ENCODE measurements at places on chromosomes 1 and 21.
A peak's percentile ranks its signal among the peaks of the same experiment; 100 is the strongest.

GRCh38 chr21:26499495-26499894 lies 73.6 kb downstream of the CYYR1 start:
- DNase-seq = no peak

- no peak for DNase-seq
Observed at GRCh38 chr1:245094954-245095353, 59.8 kb upstream of the KIF26B start.

- DNase-seq = no peak
Observed at GRCh38 chr21:34916446-34916845, 132.7 kb downstream of the RUNX1 start.

DNA sequence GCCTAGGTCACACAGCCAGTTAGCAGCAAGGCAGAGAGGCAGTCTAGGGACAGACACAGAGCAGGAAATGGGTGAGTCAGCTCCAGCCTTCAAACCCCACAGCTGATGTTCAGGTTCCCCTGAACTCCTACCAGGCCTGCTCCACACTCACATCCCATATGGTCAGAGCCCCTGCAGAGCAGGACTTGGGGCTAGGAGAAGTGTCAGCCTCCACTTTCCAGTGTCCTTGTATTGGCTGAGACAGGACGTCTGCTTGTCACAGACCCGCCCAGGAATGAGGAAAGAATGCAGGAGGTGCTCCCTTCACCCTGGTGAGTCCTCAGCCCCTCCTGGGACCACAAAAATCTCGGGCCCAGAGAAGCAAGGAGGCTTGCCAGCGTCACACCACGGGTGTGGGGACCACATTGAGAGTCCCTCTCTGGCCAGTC lies 92.5 kb downstream of the LACTBL1 start:
- DNase-seq = no peak

- no peak for DNase-seq
Observed at GRCh38 chr21:15408089-15408488, 321.7 kb upstream of the USP25 start.

DNA sequence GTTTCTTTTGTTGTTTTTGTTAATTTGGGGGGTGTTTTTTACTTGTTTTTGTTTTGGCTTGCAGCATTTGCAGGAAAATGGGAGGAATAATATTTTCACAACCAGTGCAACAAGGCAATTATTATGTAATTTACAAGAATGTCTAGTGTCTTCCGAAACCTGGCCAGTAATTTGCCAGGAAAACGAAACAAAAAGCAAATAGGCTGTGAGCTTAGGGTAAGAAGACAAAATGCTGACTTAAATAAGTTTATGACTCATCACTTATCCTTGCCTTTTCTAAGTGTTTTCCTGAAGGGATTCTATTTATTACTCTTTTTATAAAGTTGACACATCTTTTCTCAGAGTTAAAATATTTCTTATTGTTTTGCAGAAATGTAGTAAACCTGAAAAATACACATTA lies 49.8 kb downstream of the KCNT2 start:
- peak; percentile 16 for DNase-seq

DNA sequence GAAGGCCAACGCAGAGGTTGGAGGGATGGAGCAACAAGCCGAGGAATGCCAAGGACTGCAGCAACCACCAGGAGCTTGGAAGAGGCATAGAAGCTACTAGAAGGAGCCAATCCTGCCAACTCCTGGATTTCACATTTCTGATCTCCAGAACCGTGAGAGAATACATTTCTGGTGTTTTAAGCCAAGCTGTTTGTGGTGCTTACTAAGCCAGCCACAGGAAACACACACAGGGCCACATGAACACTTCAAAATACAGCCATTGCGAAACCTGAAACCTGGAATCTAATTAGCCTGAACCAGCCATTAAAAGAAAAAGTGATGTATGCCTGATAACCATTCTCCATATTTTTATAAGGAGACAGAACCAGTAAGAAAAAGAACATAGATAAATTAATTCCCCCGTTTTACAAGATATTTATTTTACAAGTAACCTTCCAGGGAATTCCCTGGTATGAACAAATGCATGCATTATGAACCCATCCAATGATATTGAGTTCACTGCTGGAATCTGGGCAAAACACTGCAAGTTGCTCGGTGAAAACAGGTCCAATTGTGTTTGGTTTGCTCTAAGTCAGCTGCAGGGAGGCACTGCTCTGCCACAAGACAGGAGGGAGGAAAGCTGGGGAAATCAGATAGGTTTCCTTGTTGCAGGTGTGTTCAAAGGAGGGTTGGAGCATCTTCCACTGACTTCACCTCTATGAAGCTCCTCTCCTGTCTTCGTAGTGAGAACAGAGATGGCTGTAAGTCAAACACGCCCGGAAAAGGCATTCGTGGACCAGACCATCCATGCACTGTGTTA lies 70.2 kb downstream of the ETS2 start:
- peak; percentile 44 for DNase-seq

GRCh38 chr1:165631342-165632151 lies 513 bp downstream of the MGST3 start:
- DNase-seq = peak; percentile 54

- no peak for DNase-seq
Observed at GRCh38 chr1:185920602-185921001, 186.4 kb downstream of the HMCN1 start.

GRCh38 chr1:15579683-15580047 lies 5.2 kb downstream of the AGMAT start:
- DNase-seq = no peak

- DNase-seq = no peak
Observed at GRCh38 chr1:55468142-55468795, 253.1 kb upstream of the USP24 start.

GRCh38 chr1:41795205-41795762 lies 123.4 kb downstream of the HIVEP3 start:
- DNase-seq = no peak

GRCh38 chr1:176959191-176959820 lies 205.2 kb downstream of the ASTN1 start:
- DNase-seq = no peak

DNA sequence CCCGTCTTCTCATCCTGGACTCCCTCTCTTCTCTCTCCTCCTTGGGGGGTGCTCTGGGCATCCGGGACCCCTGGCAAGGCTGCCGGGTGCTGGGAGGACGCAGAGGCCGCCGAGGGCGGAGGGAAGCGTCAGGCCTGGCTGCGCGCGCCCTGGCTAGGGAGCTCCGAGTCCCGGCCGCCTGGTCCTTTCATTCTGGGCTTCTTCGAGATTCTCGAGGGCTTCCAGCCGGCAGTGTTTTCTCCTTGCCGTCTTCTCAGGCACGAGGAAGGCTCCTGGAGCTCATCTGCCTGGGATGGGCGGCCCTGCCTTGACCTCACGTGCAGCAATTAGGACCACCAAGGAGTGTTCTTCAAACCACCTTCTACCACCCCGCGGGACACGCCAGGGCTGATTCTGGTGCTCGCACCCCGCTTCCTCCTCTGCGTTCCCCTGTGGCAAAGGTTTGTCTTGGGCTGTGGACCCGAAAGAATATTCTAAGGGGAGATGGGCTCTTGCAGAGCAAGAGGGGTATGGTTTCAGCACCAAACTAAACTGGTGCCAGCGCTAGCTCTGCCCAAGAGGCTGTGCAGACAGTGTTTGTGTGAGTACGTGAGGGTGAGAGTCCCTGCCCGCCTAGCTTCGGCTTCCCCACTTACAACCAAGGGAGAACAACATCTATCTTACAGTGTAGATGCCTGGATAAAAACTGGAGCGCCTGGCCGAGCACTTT lies 36.5 kb downstream of the PIK3CD start:
- DNase-seq = no peak

DNA sequence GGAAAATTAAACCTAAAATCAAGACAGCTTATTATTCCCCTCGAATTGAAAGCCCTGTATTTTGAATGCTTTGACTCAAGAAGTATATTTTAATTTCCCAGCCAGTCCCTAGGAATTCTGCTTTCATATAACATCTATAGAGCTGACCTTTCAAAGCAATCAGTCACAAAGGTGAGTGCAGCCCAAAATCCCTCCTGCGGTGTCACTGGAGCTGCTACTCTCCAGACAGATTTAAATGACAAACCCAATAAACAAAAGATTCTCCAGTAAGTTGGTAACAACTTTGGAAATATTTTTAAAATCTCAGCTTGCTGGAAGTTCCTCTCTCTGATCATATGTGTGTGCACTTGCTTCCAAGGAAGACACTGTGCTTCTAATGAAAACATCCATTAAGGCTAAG lies 14.7 kb downstream of the PLPP3 start:
- DNase-seq = no peak

- DNase-seq = no peak
Observed at GRCh38 chr1:182192215-182192614, 130.7 kb upstream of the ZNF648 start.

DNA sequence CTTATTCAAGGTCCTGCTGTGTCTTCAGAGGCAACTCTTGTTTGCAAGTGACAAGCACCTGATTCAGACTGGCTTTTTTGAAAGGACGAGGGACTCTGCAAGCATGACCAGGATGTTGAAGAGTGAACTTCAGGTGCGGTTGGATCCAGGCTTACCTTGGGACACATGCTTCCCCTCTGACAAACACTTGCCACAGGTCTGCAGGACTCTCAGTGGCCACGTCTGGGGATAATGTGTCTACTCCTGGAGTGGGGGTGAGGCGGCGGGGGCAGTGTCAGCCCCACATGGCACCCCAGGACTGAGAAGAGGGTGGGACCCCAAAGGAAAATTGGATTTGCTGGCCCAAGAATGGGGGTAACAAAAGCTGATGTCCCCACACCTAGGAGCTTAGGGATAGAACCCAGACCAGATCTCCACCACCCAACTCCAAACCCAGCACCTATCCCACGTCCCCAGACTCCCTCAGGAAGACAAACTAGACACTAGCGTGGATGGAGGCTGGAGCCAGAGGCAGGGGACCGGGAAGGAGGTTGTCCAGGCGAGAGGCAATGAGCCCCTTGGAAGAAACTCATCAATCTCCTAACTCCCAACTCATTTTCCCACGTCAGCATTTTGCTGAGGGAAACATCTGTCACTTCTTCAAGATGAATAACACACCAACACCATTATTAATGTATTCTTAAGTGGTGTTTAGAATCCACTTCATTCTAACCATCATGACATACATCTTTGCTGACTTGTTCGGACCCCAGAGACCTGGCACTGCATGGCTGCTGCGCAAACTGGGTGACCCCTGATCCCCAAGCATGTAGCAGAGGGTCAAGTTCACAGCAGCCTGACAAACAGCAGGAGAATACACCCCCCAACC lies 32.0 kb upstream of the LAPTM5 start:
- DNase-seq = no peak

GRCh38 chr1:64687725-64688327 lies 57.0 kb upstream of the RAVER2 start:
- DNase-seq = no peak

GRCh38 chr1:236471653-236472052 lies 52.1 kb upstream of the LGALS8 start:
- no peak for DNase-seq

- DNase-seq = no peak
Observed at GRCh38 chr1:66335859-66336640, 197.9 kb upstream of the SGIP1 start.

GRCh38 chr1:210800756-210801155 lies 333.2 kb downstream of the KCNH1 start:
- DNase-seq = no peak

Measured in epithelial cell of prostate (primary cell).